ENCODE measurements at places on chromosomes 16 and 17. TPM values are rescaled to one million over a fixed set of nuclear protein-coding genes. Genes with fewer than 3 reads are reported as not detected.

DNA sequence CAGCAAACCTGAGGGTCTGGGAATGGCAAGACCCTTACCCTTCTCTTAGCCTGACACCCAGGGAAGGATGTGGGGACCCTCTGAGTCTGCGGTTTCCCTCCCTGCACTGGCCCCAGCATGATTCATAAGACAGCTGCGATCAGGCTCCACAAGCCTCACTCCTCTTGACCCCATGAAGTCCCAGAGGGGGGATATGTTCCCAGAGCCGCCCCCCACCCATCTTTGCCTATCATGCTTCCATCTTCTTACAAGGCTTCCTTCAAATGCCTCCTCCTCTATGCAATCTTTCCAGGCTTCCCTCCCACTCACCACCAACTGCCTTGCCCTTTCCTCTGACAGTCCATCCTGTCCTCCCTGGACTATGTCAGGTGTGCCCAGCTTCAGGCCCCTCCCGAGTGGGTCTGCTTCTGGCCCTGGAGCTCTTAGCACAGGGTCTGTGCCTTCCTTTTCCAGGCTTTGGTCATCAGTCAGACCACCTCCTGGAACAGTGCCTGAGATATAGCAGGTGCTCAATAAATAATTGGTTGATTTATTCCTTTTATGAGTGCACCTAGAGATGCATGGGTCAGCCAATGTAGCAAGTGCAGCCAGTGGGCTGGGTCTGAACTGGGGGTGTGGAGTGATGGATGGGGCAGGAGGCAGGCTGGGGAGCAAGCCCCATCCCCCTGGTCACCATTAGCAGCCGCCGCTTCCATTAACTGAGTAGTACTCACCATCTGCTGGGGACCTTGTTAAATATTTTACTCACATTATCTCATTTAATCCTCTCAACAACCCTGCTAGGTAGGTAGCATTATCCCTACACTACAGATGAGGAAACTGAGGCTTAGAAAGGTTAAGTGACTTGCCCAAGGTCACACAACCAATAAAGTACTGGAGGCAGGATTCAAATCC lies 8.4 kb downstream of the DLX3 start:
- no peaks in the 10 kb centered on the region for H3K27me3 ChIP-seq
- no peak overlapping the region for H3K27ac ChIP-seq
- H3K4me3 ChIP-seq, result no peak overlapping the region
- no peaks in the 10 kb centered on the region for H3K4me1 ChIP-seq

DNA sequence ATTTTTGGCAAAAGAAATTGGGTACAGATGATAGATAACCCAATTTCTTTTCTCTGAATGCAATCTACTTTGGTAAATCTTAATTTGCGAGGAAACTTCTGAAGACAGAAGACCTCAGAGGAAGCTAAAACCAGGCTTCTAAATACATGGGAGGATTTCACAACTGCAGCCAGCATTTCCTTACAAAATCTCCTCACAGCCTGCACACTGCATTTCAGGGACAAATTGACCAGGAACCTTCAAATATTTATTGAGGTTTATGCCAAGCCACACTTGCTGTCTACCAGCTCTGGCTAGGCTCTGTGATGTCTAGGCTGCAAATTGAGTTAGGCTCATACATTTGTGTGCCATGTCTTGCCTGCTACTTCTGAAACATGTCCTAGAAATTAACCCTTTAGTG lies 167.3 kb upstream of the CDH5 start:
- no peak overlapping the region for H3K27ac ChIP-seq
- no peak for DNase-seq
- H3K27me3 ChIP-seq, result no peaks in the 10 kb centered on the region
- no peaks in the 10 kb centered on the region for H3K4me1 ChIP-seq
- H3K4me3 ChIP-seq, result no peak overlapping the region

The C1QTNF8 gene
- 1.4 TPM for total RNA-seq

The RBBP6 gene
- 62.9 TPM for total RNA-seq

The RAB40B gene
- 10.7 TPM for total RNA-seq

The SDR42E1 gene
- 2.1 TPM for total RNA-seq

The FBXW10B gene
- total RNA-seq, result 0.58 TPM

GRCh38 chr17:55159251-55159650 lies 105.5 kb upstream of the HLF start:
- DNase-seq, result no peak
- no peak overlapping the region for H3K27ac ChIP-seq
- H3K36me3 ChIP-seq, result no peaks in the 10 kb centered on the region
- no peaks in the 10 kb centered on the region for H3K4me1 ChIP-seq
- no peaks in the 10 kb centered on the region for H3K27me3 ChIP-seq

DNA sequence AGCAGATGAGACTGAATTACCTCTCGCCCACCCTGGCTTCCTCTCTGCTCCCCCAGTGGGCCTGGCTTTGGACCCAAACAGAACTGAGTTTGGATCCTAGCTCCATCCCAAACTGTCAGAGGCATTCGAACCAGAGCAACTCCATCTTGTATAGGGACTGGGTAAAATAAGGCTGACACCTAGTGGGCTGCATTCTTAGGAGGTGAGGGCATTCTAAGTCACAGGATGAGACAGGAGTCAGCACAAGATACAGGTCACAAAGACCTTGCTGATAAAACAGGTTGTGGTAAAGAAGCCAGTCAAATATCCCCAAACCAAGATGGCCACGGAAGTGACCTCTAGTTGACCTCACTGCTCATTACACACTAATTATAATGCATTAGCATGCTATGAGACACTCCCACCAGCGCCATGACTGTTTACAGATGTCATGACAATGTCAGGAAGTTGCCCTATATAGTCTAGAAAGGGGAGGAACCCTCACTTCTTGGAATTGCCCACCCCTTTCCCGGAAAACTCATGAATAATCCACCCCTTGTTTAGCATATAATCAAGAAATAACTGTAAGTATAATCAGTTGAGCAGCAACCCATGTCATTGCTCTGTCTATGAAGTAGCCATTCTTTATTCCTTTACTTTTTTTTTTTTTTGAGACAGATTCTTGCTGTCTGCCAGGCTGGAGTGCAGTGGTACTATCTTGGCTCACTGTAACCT lies 44.4 kb downstream of the LYRM1 start:
- no peaks in the 10 kb centered on the region for H3K27me3 ChIP-seq
- H3K36me3 ChIP-seq, result no peaks in the 10 kb centered on the region
- no peak overlapping the region for H3K27ac ChIP-seq
- no peak for DNase-seq

DNA sequence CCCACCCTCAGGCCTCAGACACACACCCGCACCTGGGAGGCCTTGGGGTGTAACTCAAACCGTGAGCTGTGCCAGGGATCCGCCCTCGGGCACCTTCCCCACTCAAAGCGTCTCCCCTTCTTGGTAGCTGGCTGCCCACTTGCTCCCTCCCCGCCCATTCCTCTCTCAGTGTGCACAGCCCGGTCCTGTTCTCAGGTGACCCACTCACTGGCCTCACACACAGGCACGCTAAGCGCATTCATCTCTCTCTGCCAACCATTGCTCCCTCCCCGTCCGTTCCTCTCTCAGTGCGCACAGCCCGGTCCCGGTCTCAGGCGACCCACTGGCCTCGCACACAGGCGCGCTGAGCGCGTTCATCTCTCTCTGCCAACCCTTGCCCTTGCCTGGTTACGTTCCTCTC lies 20.8 kb downstream of the WDR45B start:
- no peaks in the 10 kb centered on the region for H3K27me3 ChIP-seq
- H3K4me1 ChIP-seq, result no peaks in the 10 kb centered on the region
- peaks cover 4% of the 10 kb centered on the region for H3K36me3 ChIP-seq
- no peak for DNase-seq
- H3K4me3 ChIP-seq, result no peak overlapping the region

DNA sequence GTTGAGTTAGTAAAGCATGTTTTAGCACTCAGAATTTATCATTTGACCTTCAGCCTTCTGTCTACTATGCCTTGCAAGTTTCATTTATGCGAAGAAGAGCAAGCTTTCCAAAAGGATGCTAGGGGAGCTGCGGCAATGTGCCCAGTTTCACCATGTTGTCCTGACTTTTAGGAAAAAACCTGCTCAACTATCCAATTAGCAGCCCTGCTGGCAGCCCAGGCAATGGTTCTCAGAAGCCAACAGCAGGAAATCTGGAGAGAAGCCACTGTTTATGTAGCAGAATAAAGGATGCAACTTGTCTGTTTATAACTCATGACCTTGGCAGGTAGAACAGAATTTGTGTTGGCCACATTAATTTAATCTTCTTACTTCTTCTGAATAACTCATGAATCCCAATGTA lies 230.8 kb downstream of the ABCC12 start:
- no peaks in the 10 kb centered on the region for H3K36me3 ChIP-seq
- no peaks in the 10 kb centered on the region for H3K27me3 ChIP-seq
- DNase-seq, result no peak
- H3K27ac ChIP-seq, result no peak overlapping the region

DNA sequence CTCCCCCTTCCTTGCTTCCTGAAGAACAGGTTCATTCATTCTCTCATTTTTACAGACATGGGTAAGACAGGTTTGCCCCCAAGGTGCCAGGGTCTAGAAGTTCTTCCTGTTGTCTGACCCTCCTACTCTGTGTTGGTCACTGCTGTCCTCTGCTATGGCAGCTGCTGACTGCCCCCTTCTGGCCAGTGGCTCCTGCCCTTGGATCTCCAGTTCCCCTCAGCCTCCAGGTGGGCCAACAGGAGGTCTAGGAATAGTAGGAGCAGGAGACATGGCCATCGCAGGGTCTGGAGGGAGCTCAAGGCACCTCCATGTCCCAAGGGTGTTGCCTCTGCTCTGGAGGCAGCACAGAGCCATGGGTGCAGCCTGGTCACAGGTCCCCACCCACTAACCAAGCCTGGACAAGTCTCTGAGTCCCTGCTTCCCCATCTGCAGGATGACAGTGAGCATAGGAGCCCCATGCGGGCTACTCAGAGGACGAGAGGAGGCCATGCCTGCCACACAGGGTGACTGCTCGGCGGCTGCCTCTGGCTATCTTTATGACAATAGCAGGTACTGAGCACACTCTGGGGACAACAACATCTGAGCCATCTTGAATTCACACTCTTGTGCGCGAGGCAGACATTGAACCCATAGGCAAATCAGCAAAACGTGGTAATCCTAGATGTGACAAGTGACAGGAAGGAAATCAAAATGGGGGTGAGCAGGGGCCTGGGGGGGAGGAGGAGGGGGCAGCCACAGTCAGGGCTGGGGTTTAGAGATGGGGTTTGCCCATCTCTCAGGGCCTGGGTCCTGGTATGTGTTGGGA lies 27.0 kb upstream of the NXPH3 start:
- no peak overlapping the region for H3K4me3 ChIP-seq
- DNase-seq, result no peak
- H3K27ac ChIP-seq, result no peak overlapping the region
- no peaks in the 10 kb centered on the region for H3K4me1 ChIP-seq

DNA sequence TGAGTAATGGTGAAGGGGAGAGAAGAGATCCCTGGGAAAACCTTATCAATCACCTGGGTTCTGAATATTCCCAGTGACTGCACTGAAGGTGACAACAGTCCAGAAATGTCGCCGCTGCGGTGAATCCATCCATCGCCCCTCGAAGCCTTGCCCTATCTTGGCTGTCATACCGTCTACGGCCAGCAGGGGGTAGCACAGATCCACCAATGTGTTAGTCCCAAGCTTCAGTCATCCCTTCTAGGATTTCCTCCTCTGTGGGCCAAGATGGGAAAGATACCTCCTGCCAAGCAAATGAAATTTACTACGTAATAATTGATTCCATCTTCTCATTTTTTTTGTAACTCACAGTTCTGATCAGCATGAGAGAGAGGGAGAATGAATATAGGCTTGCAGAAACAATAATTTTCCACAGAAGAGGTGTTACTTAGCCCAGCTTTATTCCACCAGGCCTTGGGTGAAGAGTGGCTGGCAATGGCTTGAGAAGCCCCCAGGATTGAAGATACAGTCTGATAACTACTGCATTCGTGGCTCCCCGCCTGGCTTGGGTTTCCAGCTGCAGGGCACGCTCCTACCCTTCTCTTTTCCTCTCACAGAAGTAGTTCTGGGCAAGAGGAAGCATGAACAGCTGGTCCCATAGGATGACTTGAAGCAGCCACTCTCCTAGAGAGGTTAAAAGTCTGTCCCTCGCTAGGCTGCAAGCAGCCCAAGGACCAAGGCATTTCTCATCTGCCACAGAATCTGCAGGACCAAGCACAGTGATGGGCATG lies 2.6 kb upstream of the FMNL1 start:
- no peaks in the 10 kb centered on the region for H3K27me3 ChIP-seq
- no peak overlapping the region for H3K4me3 ChIP-seq
- no peaks in the 10 kb centered on the region for H3K36me3 ChIP-seq
- H3K4me1 ChIP-seq, result no peaks in the 10 kb centered on the region
- H3K27ac ChIP-seq, result no peak overlapping the region

DNA sequence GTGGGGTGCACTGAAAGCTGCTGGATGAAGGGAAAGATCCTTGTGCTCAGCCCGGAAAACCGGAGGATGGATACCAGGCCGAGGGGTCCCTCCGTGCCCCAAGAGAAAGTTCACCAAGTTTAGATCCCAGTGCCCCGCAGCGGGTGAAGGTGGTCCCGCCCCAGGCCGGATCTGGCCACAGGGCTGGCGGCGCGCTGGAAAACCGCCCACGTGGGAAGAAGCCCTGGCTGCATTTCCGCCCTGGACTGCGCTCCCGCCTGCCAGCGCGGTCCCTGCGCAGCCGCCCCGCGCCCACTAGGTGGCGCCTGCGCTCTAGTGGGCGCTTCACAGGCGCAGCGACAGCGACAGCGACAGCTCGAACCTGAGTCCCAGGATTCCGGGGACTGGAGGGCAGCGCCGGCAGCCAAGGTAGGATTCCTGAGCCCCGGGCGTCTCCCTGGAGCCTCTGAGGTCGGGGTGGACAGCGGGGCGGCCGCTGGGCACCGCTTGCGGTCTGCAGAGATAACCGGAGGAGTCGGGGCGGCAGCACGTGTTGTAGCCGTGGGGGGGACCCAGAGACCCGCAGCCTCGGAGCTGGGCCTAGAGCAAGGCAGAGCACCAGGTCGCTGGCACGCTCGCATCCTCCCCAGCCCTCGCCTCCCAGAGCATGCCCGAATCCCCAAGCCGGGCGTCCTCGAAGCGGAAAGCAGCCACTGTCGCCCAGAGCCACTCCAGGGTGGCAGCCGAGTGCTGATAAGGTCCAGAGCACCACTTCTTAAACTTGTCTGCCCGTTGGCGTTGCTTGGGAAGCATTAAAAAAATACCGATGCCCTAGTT lies at the start of gene CHD9:
CHD9 (plus strand) TSS at position 322 of the 816 bp plus-strand sequence. CDS start 101,099 bp downstream, outside the sequence.
- peak; percentile 90 for DNase-seq
- no peaks in the 10 kb centered on the region for H3K36me3 ChIP-seq
- H3K27me3 ChIP-seq, result no peaks in the 10 kb centered on the region
- no peak within 1 kb of the TSS for H3K27ac ChIP-seq

- H3K4me3 ChIP-seq, result no peak overlapping the region
- no peak overlapping the region for H3K27ac ChIP-seq
- H3K4me1 ChIP-seq, result no peaks in the 10 kb centered on the region
Measured at GRCh38 chr17:15910791-15911190, 34.1 kb upstream of the ADORA2B start.

The VWA3A gene
- total RNA-seq, result 0.18 TPM

Measured in aorta (tissue), 5 donors.